COR-L47 (cell line): ENCODE measurements at places on chromosomes 4 and X.

DNA sequence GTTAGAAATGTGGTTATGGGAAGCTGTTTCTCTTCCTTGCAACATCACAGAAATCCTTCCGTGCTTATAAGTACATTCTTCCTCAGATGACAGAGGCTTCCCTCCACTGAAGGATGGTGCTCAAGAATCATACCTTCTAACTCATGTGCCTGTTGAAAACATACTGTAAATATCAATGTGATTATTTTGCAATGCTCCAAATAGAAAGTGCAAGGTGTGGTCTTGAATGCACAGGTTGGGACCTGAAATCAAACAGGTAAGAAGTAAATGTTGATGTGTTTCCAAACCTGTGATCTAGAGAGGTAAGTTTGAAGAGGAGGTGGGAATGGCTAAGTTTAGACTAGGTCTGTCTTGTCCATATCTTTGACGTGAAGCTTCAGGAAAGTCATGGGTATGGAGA, 87.7 kb downstream of the ZNF518B start:
- no peak for DNase-seq

GRCh38 chr4:132417220-132417619, 731.9 kb upstream of the PCDH10 start:
- DNase-seq, result no peak

DNA sequence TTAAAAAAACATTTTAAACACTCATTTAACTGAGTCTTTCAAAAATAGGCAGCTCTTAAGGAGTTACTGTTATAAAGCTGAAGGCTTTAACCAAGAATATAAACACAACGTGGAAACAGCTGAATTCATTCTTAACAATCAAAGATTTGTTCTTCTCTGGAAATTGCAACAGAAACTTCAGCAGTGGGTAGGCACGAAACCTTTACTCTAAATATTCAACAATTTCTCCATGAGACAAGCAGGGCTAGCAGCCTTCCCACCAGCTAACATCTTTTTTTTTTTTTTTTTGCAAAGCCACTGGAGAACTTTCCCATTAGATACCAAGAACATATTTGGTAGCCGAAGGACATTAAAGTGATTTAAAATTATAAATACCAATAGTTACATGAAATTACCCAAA, 78.2 kb upstream of the PRSS48 start:
- DNase-seq, result no peak

GRCh38 chr4:137610960-137611359, 78.7 kb upstream of the PCDH18 start:
- DNase-seq, result no peak

DNA sequence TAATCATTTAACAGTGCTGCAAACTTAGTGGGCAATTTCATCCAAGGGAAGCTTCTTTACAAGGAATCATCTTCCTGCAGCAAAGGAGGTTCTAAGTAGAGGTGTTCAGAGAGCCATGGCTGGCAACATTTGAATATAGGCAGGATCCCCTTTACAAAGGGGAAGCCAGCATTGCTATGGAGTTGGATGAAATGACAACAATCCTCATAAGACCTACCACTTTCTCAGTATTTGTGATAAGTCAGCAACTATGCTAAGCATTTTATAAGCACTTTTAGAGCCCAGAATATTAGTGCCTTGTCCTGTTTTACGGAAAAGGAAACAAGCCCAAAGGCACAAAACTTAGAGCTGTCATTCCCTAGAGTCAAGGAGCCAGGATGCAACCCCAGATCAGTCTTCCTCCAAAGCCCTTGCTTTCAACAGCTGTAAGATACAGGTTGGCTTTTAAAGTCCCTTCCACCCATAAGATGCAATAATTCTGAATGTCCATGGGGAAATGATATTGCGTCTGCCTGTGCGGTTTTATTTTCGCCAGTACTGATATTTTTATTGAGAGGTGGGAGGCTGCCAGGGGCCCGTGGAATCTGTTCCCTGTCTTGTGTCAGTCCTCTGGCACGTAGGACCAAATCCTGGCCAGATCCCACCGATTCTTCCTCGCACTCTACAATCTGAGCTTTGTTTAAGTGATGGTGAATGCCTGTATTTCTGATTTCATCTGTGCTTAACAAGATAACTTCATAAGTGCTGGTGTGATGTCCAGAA, 59.1 kb downstream of the SMIM20 start:
- DNase-seq, result no peak

GRCh38 chr4:38857354-38858096, 908 bp upstream of the TLR6 start:
- DNase-seq, result no peak

DNA sequence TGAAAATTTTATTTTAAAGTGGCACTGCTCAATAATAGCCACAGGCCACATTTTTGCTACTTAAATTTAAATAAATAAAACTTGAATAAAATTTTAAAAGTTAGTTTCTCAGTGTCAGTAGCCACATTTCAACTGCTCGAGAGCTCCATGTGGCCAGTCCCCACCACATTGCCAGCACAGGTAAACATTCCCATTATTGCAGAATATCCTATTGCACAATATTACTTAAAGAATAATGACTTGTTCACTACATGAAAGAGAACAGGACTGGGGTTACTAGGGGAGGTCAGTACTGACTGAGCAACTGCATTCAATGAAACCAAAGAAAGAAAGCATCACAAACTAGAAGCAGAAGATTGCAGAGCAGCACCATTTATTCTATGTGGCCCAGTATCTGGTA, 2201.6 kb upstream of the TENM3 start:
- no peak for DNase-seq

- no peak for DNase-seq
Observed at GRCh38 chrX:53768451-53768850, 81.9 kb upstream of the HUWE1 start.

DNA sequence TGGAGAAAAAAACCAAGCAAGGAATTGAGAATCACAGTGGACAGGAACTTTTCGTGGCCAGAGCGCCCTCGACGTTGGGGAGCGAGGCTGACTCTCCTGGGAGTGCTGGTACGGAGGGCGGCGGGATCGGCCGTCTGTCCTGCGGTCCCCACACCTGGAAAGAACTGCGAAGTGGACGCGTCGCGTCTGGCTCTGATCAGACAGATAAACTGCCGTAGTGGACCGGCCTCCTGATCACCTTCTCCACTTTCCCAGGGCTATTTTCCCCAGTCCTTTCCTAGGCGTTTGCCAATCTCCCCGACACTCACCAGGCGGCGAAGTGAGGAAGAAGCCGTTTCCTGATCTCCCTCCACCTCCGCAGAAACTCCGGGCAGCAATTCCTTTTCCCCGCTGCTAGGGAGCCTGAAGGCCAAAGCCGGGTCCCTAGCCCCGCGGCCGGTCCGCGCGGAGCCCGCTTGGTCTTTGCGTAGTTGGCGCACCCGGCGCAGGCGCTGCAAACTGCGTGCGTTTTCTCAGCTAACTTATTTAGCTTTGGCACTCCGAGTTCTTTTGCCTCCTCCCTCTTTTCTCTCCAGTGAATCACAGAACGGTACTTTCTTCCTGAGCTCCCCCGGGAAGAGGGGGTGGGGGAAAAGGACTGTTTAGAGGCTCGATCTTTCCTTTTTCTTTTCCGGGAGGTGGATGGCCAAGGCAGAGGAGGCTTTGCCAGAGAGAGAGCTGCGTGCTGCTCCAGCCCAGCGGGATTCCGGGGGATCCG, at the start of gene ARSJ:
ARSJ (minus strand) TSS at position 500 of the 757 bp plus-strand sequence. CDS start 813 bp downstream, outside the sequence.
- DNase-seq, result peak; percentile 23

DNA sequence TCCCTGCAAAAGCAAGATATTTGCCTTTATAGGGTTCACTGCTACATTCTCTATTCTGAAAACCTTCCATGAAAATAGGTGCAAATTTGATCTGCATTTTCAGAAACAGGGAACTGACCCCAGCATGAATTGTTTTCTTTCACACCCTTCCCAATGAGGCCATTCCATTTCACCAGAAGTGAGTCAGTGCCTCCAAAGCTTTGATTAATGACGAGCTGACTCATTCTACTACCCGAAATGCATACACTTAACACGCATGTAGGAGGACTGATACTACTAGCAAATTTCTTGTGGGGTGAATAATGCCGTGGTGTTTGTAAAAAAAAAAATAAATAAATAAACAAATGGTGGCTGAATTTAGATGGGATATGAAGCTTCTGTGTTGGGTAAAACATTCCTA, 146.9 kb upstream of the FGF13 start:
- no peak for DNase-seq

DNA sequence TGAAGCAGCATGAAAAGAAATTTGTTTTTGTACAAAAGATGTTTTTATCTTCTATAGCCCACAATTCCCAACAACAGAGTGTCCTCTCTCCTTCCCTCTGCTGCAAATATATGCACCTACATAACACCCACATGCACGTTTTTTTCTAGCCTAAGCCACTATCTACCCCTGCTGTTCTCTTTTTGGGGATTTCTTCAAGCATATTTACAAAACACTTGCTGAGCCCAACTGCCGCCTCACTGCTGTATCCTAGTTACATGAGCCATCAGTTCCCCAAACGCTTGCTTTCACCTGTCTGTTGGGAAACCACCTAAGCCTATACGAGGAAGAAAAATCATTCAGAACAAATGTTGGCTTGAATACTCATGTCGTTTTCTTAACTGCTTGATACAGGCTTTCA, 127.2 kb downstream of the CHRNA9 start:
- DNase-seq, result peak; percentile 59

DNA sequence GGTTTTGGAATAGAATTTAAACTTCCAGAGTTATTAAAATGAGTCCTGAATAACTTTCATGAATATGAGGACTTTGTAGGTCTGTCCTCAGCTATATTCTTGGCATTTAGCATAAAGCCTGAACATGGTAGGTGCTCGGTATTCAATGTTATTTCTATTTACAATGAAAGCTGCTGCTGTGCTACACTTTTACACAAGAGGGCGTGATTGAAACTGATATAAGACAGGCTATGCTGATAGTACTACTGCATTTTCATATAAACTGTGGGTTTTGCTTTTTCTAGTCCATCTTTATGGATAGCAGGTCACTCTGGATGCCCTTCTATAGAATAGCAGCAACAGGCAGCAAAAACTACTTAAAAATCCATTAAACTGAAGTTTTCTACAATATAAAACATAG, 12.3 kb upstream of the GNPDA2 start:
- DNase-seq, result no peak

DNA sequence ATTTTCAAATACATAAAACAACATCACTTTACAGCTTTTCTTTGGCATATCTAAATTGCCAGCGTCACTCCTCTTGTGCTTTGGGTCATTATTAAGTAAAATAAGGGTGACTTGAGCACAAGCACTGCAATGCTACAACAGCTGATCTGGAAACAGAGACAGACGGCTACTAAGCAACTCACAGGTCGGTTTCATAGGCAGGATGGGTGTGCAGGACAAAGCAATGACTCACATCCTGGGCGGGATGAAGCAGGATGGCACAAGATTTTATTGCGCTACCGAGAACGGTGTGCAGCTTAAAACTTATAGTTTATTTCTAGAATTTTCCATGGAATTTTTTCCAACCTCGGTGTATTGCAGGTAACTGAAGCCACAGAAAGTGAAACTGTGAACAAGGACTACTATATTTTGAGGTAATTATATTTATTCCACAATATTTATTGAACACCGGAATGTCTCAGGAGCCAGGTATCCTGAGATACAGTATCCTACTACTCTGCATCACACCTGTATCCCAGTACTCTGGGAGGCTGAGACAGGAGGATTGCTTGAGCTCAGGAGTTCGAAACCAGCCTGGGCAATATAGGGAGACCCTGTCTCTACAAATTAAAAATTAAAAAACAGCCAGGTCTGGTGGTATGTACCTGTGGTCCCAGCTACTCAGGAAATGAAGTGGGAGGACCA, 215.5 kb downstream of the APBB2 start:
- DNase-seq, result no peak

DNA sequence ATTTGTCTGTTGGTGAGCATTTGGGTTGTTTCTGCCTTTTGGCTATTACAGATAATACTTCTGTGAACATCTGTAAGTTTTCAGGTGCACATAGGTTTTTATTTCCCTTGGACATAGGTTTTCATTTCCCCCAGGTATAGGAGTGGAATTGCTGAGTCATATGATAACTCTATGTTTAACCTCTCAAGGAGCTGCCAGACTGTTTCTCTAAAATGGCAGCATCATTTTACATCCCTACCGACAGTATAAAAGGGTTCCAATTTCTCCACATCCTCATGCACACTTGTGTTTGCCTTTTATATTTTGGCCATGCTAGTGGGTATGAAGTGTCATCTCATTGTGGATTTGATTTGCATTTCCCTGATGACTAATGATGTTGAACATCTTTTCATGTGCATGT, 53.5 kb downstream of the TMEM164 start:
- no peak for DNase-seq

DNA sequence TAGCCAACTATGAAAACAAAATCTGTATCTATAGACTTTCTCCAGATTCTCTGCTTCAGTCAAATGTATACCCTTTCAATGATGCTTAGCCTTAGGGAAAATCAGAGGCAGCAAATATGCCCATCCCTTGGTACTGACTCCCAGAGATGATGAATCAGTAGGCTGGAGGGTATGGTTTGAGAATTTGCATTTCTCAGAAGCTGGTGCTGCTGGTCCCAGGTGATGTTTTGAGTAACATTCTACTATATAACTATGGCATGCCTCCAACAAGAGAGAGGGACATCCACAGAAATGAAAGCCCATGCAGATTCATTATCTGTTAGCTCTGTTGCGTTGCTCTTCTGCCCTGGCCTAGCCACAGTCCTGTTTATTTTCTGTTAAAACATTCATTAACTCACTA, 13.6 kb downstream of the TNIP3 start:
- no peak for DNase-seq

DNA sequence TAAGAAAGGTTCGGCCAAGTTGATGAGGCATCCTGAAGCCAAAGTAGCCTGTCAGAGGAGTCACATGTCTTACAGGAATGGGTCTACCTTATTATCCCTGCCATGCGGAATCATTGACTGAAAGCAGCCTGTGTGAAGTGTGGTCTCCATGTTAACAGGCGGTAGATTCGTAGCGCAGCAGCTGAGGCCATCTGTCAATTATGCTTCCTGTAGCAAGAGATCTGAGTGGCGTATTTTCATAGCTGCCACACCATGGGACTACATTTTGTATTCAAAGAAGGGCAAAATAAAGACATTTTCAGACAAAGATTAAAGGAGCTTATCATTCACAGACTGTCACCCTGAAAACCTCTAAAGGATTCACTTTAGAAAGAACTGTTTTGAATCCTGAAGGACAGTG, 11.2 kb upstream of the MED14 start:
- no peak for DNase-seq

- no peak for DNase-seq
Observed at GRCh38 chr4:11487868-11488544, 59.3 kb upstream of the HS3ST1 start.

GRCh38 chr4:174314770-174315169, 31.1 kb downstream of the CEP44 start:
- DNase-seq, result no peak

- no peak for DNase-seq
Observed at GRCh38 chrX:67523002-67523681, 20.7 kb upstream of the AR start.

- no peak for DNase-seq
Observed at GRCh38 chrX:20472148-20472547, 205.4 kb upstream of the RPS6KA3 start.

DNA sequence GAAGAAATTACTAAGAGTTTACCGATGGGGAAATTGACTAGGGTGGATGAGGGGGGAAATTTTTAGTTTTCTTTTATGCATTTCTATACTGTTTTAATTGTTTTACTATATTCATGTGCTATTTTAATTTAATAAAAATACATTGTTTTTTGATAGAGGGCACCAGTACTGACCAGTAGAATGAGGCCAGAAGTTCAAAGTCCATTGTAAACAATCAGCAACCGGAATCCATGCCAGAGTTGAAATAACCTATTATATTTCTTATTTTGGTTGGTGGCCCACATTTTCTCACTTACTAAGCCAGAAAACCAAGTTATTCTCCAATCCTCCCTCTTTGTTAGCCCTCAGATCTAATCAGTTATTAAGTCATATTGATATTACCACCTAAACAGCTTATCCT, 595.9 kb downstream of the SMARCA1 start:
- DNase-seq, result no peak

GRCh38 chr4:128371876-128372275, 84.3 kb upstream of the PGRMC2 start:
- no peak for DNase-seq
